Activated T-helper 1 cell treated with Interleukin-2 at 50 U/mL for 16 hours (primary cell): ENCODE measurements at places on chromosomes 4 and X.

DNA sequence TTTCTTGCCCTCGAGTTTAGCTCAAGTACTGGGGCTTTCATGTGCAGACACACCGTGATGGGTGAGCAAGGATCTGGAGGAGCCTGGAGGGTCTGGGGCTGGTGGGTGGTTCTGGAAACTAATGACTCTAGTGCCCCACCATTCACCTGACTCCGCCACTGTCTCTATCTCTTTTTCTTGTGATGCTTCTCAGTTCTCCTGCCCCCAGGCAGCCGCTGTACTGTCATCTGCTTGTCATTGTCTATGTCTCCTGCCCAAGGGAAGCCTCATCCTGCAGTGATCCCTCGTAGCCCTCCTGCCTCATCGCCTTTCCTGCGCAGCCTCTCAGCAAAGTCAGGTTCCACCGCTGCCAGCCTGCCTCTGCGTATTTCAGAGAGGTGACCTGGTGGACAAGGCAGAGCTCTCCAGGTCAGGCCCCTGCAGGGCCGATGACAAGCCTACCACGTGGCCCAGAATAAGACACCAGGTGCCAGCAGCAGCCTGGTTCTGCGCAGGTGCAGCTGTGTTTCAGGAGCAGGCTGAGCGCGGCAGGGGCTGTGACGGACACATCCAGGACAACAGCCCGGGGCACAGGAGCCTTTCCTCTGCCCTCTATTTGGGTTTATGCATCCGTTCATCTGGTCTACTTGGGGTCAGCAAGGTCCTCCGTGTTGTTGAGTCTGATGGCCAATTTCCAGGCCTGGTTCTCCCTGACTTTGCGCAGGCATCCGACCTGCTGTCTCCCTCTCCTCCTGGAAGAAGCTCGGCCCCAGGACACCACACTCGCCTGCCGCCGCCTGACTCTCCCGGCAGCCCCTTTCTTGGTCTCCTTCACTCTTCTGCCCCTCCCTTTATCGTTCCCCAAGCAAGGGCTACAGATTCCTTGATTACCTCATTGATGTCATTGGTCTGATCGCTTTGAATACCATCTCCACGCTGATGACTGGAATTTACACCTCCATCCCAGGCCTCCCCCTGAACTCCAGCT, 30.9 kb upstream of the CDKN2AIP start:
- no peak for DNase-seq

DNA sequence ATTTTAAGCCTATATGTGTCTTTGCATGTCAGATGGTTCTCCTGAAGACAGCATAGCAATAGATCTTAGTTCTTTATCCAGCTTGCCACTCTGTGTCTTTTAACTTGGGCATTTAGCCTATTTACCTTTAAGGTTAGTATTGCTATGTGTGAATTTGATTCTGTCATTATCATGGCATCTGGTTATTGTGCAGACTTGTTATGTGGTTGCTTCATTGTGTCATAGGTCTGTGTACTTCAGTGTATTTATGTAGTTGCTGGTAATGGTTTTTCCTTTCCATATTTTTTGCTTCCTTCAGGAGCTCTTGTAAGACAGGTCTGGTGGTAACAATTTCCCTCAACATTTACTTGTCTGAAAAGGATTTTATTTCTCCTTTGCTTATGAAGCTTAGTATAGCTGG, 1443.5 kb downstream of the FAM133A start:
- no peak for DNase-seq

- DNase-seq, result no peak
Observed at GRCh38 chrX:77572322-77572721, 125.1 kb downstream of the FGF16 start.

GRCh38 chrX:123859846-123860838, at the start of gene XIAP:
TSS of gene XIAP (plus strand) at chrX:123860053. CDS start at chrX:123885663, 25,610 bp downstream.
- DNase-seq, result peak; percentile 41

GRCh38 chrX:78124307-78124706, 15.1 kb downstream of the TAF9B start:
- DNase-seq, result no peak

DNA sequence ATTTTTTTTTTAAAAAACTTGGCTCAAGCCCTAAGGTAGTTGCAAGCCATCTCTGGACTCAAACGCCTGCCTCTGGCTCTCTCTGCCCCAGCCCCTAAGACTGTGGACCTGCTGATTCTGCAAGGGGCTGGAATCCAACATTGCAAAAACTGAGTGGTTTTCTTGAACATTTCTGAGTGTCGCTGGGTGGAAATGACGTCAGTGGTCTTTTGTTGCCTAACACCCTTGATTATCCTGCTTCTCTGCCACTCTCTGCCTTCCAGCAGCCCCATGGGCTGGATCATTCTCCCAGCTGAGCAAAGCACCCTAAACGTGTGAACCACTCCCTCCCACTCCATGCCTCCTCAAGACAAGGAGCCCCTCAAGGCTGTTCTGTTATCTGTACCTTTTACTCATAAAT, 16.6 kb downstream of the BST1 start:
- DNase-seq, result no peak

DNA sequence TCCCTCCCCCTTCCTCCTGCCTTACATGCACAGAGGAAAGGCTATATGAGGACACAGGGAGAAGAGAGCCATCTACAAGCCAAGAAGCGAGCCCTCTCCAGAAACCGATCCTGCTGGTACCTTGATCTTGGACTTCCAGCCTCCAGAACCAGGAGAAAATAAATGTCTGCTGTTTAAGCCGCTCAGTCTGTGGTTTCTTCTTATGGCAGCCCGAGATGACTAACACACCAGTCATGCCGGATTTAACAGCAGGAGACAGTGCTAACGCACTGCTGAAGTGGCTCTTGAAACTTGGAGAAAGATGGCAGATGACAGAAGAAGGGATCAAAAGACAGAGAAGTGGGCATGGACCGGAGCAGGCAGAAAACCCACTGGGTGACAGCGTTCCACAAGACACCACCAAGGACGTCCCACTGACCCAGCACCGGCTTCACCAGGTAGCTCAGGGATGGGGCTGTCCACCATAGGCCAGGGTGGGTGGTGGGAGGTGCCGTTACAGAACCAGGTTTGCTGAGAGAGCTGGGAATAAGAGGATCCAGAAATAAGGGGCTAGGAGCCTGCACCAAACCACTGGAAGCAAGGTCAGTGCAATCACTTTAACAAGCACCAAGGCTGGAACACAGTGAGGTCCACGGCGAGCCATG, 6.2 kb upstream of the MAN2B2 start:
- no peak for DNase-seq

DNA sequence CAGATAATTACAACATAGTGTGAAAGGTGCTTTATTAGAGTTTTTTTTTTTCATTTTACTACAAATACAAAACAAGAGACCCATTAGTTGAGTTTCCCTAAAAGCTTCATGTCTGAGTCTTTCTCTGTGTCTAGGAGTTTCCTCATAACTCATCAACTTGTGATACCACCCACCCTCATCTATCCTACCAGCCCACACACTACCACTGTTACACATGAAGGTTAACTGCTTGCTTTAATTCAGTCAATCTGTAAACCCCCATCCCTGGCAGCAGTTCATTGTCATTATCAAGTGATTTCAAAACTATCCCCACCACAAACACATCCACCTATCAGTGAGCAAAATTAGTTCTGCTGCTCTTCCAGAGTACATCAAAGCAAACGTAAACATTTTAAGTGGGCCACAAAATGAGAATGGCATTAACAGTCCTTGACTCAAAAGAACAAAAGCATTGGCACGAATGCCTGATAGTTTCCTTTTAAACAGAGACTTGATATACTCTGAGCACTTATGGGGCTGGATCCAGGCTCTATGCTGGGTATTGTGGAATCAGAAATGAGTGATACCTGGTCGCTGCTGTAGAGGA, 331.6 kb upstream of the FAM241A start:
- no peak for DNase-seq

GRCh38 chrX:124393238-124393637, 46.9 kb downstream of the SH2D1A start:
- DNase-seq, result no peak

GRCh38 chrX:107726816-107727534, 48.6 kb downstream of the TSC22D3 start:
- DNase-seq, result no peak

GRCh38 chr4:86855572-86855971, 6.4 kb upstream of the SLC10A6 start:
- DNase-seq, result no peak

GRCh38 chrX:47483306-47484268, 565 bp upstream of the ZNF41 start:
- DNase-seq, result no peak
